ENCODE measurements at places on chromosomes 2 and 18. TPM values are rescaled to one million over a fixed set of nuclear protein-coding genes. Genes with fewer than 3 reads are reported as not detected.

GRCh38 chr18:68504441-68505177, 210.3 kb downstream of the TMX3 start:
- no peak for DNase-seq

- no peak for DNase-seq
Measured at GRCh38 chr2:194443926-194444325, 1213.1 kb upstream of the SLC39A10 start.

GRCh38 chr2:119231975-119232665, 8.5 kb downstream of the STEAP3 start:
- no peak for DNase-seq

GRCh38 chr2:27960237-27960912, 69.8 kb downstream of the BABAM2 start:
- no peak for DNase-seq

DUSP19 gene
- total RNA-seq: 7.9 TPM

ANKRD30B gene
- total RNA-seq: not detected
